HuH-7.5 (cell line): ENCODE measurements at places on chromosomes 5 and 9.
A peak's percentile ranks its signal among the peaks of the same experiment; 100 is the strongest.

- no peak for DNase-seq
Measured at GRCh38 chr5:120533581-120533980, 69.5 kb downstream of the PRR16 start.

- DNase-seq, result no peak
Measured at GRCh38 chr9:93243112-93243511, 59.2 kb downstream of the WNK2 start.

DNA sequence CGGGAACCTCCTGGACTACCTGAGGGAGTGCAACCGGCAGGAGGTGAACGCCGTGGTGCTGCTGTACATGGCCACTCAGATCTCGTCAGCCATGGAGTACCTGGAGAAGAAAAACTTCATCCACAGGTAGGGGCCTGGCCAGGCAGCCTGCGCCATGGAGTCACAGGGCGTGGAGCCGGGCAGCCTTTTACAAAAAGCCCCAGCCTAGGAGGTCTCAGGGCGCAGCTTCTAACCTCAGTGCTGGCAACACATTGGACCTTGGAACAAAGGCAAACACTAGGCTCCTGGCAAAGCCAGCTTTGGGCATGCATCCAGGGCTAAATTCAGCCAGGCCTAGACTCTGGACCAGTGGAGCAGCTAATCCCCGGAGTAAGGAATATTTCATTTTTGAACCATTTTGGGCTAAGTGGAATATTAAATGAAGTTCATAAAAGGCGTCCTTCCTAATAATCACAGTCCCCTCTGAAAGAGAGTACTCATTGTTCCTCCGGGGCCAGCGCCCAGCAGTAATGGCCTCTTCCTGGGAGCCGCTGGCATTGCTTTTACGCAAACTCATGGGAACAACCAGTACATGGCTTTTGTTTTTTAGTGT is 23.6 kb downstream of the QRFP start:
- peak; percentile 57 for DNase-seq

DNA sequence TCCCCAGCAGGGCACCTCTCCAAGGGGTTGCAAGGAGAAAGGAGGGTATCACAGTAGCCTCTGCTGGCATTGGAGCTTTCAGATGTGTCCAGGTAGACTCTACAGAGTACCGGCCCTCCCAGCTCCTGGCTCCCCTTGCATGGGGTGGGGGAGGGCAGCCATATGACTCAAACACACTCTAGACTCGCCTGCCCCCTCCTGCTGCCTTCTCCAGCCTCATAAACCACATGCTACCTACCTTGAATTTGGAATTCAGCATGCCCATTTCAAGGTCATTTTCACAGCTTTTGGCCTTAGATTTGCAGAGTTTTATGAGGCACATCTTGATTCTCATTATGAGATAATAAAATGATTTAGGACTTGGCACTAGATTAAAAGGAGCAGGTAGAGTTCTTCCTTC is 32.8 kb upstream of the SMIM32 start:
- DNase-seq, result no peak

GRCh38 chr5:9456435-9457042 is 89.3 kb downstream of the SEMA5A start:
- DNase-seq, result no peak

GRCh38 chr9:30349526-30350513 is 2034.6 kb upstream of the ACO1 start:
- no peak for DNase-seq

GRCh38 chr5:137641148-137641547 is 94.7 kb downstream of the KLHL3 start:
- DNase-seq, result no peak

DNA sequence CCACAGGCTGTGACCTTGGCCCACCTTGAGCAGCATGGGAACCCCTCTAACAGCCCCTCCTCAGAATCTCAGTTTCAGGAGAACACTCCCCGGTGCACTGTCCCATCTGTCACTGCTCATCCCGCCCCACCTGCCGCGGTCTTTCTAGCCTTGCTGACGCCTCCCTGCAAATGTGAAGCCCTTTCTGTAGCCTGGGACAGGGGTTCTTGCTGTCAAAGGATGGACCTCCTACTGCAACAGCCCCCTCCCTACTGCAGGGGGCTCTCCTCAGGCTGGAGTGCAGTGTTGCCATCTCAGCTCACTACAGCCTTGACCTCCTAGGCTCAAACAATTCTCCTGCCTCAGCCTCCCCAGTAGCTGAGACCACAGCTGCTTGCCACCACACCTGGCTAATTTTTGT is 20.0 kb downstream of the OR2V1 start:
- no peak for DNase-seq

DNA sequence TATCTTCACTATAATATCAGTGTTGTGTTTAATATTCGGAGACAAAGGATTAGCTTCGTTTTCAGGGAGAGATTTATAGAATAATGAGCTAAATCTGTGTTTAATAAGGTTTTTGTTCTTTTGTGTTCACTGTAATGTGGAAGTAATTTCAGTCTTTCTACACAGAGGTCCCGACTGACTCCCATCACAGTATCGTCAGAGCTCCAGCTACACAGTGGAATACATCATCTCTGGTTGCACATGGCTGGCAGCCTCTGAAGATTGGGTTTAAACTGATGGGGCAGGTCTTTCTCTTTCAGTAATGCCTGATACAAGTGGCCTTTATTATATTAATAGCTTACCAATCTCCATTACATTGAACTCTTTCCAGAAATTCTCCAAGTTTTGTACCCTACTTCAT is 736.7 kb upstream of the RIOK2 start:
- DNase-seq, result no peak

DNA sequence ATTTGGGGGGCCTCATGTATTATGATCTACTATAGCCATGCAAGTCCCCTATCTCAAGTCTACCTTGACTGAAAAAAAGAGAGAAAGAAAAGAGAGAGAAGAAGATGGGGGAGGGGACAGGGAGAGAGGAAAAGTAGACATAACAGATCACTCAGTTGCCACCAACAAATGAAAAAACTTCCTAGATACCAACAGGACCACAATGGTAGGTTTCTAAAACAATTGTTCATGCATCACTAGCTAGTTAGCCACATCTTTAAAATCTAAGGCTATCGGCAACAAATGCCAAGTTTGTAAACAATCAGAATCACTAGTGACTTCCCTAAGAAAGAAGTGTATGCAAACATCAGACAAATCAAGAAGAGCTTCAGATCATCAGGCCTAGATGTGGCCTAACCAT is 328.2 kb downstream of the BNC2 start:
- no peak for DNase-seq

DNA sequence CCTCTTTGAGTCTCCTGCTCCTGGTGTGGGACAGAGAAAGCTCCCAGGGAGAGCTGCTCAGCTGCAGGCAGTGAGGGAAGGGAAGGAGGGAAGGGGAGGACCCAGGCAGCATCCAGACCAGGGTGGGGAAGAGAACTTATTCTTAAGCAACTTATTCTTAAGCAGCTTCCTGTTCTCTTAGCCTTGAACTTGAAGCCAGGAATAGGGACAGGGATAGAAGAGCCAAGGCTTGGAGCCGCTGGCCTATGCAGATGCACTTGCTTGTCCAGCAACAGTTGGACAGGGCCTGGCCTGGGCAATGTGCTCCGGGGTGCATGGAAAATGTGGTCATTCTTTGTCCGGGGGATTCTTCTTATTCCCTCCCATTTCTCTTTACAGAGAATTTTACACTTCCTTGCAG is 31.4 kb upstream of the SPTLC1 start:
- no peak for DNase-seq

DNA sequence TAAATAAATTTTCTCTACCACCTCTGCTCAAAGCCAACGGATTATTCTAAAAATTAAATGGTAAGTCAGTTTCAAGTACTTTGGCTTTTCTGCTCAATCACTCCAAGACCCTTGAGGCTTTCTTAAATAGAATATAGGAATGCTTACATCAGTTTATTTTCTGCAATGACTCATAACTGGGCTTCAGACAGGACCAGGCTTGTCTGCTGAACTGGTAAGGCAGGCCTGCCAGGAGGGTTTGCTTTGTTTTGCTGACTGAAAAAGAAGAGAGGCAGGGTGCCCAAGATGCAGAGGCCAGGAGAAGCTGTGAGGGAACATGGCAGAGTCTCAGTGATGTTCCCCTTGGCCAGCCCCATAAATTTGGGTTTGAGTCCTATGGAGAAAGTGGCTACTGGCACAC is 60.3 kb upstream of the EPB41L4A start:
- no peak for DNase-seq

GRCh38 chr5:75433814-75434506 is 77.5 kb downstream of the CERT1 start:
- no peak for DNase-seq

DNA sequence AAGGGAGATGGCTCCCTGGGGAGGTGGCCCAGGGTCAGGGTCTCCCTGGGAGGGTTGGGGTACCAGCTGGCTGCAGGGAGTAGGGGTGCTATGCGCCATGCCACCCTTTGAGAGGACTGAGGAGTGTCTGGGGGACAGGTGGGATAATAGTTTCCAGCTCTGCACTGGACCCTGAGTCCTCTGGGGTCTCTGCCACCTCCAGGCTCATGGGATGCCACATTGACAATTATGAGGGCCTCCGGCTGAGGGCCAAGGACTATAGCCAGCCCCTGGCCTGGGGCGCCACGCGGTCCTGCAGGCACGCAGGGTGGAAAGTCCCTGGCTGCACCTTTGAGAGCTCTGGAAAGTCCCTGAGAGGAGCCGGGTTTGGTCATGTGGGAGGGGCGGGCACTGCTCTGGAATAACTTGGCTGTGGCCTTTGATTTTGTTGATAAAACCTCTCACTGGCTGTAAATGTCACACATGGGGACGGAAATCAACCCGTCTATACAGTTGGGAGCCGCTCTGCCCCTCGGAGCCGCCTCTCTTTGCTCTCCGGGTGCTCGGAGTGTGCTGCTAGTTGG is 16.0 kb downstream of the TRAF2 start:
- peak; percentile 66 for DNase-seq

DNA sequence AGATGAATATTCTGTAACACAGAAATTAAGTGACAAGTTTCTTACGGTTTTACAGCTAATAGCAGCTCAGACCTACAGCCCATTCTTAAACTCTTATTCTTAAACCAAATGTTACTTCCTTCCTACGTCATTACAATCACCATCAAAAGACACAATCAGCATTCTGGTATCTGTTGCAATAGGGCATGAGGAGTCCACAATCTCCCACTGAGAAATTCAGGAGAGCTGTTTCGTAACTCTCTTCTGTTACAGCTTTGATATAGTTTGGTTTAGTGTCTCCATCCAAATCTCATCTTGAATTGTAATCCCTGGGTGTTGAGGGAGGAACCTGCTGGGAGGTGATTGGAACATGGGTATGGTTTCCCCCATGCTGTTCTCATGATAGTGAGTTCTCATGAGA is 163.4 kb downstream of the GAS1 start:
- no peak for DNase-seq

DNA sequence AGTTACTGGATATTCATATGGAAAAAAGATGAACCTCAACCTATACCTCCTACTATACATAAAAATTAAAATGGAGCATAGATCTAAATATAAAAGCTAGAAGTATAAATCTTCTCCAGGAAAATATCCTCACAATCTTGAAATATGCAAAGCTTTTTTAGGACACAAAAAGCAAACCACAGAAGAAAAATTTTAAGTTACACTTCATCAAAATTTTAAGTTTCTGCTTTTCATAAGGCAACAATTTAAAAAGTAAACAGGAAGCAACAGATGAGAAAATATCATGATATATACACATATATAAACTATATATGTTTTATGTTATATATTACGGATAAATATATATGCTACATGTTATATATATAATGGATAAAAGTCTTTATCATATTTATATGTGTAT is 157.5 kb downstream of the ADAMTS6 start:
- no peak for DNase-seq

- no peak for DNase-seq
Measured at GRCh38 chr9:125397736-125398135, 136.1 kb downstream of the GAPVD1 start.

DNA sequence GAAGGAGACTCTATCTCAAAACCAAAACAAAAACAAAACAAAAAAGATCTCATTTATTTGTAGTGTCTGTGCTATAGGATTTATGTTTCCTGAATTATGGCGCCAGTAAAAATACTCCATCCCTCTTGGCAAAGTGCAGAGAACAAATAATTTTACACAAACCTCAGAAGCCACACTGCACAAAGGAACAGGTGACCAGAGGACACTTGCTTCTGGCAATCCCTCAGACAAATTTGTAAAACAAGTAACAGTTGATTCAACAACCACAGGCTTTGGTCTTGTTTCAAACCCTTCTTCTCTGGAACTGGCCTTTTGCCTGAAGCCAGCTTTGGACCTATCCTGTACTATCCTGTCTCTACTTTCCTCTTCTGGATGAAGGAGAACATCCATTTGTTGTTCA is 502.1 kb downstream of the DMAC1 start:
- no peak for DNase-seq

DNA sequence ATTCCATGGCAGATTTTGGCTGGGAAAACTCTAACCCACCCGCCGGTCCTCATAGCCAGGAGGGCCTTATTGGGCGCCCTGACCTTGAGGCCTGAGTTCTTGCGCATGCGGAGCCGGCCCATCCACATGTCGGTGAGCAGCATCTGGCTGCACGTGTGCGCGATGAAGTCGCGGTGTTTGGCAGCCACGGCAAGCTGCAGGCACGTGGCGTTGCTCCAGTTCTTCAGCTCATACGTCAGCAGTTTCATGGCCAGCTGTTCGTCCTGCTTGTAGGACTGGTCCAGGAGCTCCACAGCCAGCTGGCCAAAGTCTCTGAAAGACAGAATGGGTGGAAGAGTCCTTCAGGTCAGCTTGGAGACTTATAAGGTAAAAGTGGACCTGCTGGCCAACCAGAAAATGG is 204.3 kb upstream of the KLF9 start:
- no peak for DNase-seq

- no peak for DNase-seq
Measured at GRCh38 chr9:72497447-72498046, 23.9 kb upstream of the TMC1 start.

DNA sequence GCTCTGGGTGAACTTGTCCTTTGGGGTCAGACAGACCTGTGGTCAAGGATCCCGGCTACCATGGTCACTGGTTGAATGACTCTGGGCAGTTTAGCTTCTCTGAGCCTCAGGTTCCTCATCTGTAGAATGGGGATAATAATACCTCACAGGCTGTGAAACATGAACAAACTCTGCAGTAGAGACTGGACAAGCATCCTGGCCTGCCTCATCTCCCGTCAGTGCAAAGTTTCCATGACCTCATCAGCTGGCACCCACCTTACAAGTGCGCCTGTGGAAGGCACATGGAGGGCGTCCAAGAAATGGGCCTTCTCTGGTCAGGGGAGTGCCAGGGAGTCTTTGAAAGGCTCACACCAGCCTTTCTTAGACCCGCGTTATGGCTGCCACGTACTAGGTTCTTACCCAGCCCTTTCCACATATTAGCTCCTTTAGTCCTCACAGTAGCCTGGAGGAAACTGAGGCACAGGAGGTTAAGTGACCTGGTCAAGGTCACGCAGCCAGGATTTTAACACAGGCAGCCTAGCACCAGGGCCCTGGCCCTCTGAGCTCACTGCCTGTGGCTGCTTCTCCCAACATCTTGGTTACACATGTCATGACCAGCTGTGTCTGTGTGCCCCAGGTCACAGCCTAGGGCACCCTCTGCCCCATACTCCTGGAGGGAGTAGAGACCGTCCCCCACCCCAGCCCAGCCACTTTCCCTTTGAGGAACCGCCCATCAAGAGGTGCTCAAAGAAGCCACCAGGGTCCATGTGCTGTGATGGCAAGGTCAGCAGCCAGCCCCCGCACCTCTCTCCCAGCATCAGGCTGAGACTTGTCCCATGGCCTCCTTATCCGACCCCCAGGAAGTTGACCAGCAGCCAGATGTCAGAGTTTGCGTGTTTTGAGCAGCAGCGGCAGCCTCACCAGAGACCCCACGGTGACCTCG is 39.4 kb upstream of the RPL26L1 start:
- DNase-seq, result no peak
